Activated CD4-positive, alpha-beta T cell treated with anti-CD3 and anti-CD28 coated beads, Interleukin-2, amount 50 U/mL, for 4 hours (primary cell): ENCODE measurements at places on chromosomes 1 and 21.

- no peak for DNase-seq
These were observed 66.5 kb downstream of the AK4 start for GRCh38 chr1:65214340-65215027.

GRCh38 chr1:245153552-245154428 lies 995 bp upstream of the KIF26B start:
- DNase-seq: no peak

GRCh38 chr1:5140136-5140535 lies 485.7 kb downstream of the AJAP1 start:
- DNase-seq: no peak

- no peak for DNase-seq
These were observed 151.6 kb downstream of the DISC1 start for GRCh38 chr1:231778009-231778719.

GRCh38 chr1:194865383-194865782 lies 1679.0 kb upstream of the B3GALT2 start:
- no peak for DNase-seq

DNA sequence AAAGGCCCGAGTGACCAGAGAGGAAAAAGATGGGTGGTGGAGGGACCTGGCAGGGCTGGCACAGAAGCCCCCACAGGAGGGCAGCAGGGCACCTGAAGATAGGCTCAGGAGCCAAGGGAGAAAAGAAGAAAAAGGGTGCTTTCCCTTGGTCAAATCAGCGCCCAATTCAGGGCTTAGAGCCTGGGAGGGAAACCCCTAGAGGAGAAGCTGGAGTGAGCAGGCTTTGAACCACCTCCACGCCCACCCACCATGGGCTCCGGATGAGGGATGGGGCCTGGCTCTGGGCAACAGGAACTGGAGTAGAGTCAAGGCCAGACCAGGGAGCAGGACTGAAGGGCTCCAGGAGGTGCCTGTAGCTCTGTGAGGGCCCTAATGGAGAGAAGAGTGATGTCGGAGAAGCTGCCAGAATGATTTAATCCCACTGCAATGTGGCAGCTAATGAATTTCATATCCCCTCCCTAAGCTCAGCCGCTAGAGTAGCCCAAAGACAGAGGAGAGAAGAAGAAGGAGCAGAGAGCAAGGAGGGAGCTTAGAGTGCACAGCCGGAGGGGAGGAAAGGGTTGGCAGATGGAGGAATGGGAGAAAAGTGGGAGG lies 12.0 kb upstream of the PRELP start:
- DNase-seq: no peak

GRCh38 chr1:18111605-18112297 lies 4.2 kb downstream of the IGSF21 start:
- no peak for DNase-seq

DNA sequence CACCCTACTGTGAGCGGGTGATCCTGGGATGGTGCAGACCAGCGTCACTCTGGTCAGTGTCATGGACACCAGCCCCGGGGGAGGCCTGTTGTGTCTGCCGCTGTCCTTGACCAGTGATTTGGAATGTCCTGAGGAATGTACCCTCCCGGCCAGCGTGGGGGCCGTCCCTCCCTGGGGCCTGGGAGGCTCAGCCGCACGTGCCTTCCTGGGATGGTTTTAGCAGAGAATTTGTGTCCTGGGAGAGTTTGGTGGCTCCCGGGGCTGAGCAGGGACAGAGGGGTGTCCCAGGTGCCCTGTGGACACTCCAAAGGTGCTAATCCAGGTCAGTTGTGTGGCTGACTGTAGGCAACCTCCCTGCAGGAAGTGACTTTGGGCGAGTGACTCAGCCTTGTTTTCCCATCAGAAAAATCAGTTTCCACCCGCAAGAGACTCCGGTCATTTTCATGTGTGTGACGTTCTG lies 6.2 kb downstream of the ARHGEF16 start:
- DNase-seq: no peak

- no peak for DNase-seq
These were observed 41.0 kb downstream of the RXRG start for GRCh38 chr1:165403835-165404482.

- no peak for DNase-seq
These were observed 123.9 kb downstream of the CASZ1 start for GRCh38 chr1:10672343-10673050.

GRCh38 chr1:192983349-192983980 lies 75.7 kb downstream of the UCHL5 start:
- no peak for DNase-seq

GRCh38 chr1:155127967-155128754 lies 485 bp downstream of the EFNA1 start:
- DNase-seq: no peak

DNA sequence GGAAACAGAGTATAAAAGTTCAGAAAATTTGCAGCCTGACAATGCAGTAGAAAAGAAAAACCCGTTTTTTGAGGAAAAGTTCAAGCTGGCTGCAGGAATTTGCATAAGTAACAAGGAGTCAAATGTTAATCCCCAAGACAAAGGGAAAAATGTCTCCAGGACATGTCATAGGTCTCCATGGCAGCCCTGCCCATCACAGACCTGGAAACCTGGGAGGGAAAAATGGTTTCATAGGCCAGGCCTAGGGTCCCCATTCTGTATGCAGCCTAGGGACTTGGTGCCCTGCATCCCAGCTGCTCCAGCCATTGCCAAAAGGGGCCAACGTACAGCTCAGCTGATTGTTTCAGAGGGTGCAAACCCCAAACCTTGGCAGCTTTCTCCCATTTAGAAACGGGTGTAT lies 3.6 kb upstream of the KCNT2 start:
- DNase-seq: no peak

DNA sequence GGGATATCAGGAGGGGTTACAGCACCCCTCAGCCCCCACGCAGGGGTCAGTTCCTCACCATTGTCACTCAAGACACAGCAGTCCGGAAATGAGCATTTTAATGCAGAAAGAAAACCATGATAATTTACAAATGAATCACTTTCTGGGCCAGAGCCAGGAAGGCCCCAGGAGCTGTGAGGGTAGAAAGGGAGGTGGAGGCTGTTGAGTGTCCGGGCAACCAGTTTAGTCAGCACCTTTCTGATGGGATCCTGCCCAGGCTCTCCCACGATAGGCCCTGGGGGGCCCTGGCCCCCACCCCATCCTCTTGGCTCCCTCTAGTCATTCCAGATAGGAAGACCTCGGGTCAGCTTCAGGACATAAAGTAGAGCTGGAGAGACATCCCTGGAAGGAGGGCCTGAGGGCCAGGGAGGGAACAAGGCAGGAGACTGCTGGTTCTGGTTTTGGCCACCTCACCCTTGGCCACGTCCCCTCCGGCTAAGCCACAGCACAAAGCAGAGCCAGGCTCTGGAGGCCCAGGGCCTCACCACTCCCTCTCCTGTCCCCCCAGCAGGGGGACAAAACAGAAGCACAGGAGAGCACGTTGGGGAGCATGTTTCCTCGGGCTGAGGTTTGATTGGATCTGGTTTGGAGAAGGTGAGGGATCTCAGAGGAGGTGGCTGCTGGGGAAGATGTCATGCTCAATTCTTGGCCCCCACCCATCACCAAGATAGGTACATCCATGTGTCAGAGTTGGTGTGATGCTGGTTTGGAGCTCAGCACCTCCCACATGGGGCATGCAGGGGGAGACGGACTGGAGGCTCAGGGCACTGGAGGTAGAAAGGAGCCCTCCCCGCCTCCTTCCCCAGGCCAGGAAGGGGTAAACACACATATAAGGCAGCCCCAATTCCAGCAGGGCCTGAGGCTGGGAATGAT lies 20.6 kb downstream of the ETNK2 start:
- no peak for DNase-seq

DNA sequence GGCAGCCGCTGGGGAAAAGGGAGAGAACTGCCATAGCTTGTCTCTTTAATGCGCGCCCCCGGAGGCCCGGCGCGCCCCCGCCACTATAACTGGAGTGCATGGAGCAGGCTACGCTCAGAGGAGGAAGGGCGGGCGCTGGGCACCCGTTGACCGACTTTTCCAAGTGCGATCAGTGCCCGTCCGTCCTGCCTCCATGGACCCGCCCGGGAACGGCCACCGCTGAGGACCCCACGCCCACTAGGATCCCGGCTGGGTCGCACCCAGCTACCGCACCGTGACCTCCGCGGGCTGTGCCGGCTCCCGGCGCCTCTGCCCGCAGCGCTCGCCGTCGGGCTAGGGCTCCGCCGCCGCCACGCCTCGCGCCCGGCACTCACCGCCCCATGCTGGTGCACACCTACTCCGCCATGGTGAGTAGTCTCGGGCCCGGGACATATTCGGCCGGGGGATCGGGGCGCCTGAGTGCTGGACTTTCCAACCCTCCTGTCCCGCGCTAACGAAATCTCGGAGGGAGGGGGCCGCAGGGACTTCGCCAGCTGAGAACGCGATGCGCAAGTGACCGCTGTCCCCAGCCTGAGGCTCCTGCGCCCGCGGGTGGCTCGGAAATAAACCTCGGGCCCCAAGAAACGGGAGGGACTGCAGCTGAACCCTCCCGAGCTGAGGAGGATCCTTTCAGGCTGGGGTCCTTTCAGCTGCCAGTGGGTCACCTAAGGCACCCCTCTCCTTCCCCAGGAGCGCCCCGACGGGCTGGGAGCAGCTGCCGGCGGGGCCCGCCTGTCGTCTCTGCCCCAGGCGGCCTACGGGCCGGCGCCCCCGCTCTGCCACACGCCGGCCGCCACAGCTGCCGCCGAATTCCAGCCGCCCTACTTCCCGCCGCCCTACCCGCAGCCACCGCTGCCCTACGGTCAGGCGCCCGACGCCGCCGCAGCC lies at the start of gene TFAP2E:
TSS of gene TFAP2E (plus strand) at position 117 of the 927 bp plus-strand sequence. CDS start at position 381, 264 bp downstream.
- DNase-seq: no peak

- DNase-seq: no peak
These were observed 145.6 kb upstream of the NFIA start for GRCh38 chr1:60936591-60937342.
